ENCODE measurements at places on chromosomes 4 and X.

DNA sequence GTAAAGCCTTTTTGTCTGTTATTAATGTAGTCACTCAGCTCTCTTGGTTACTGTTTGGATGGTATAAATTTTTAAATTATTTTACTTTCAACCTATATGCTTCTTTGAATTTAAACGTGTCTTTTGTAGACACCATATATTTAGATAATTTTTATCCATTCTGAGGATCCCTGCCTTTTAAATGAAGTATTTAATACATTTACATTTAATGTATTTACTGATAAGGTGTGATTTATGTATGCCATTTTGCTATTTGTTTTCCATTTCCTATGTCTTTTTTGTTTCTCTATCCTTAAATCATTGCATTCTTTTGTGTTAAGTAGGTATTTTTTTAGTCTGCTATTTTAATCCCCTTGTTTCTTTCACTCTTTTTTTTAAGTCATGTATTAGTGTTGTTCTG lies 238.0 kb downstream of the RAB28 start:
- DNase-seq, result no peak

DNA sequence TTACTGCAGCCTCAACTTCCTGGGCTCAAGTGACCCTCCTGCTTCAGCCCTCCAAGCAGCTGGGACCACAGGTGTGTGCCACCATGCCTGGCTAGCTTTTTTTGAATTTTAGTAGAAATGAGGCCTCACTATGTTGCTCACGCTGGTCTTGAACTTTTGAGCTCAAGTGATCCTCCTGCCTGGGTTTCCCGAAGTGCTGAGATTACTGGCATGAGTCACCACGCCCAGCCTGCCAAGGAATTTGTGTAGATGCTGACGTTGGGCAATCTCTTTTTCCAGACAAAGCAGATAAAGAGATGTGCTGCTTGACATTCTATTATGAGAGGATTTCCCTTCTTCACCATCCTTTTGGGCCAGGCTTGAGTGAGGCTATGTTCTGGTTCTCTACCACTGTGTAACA lies 254.5 kb upstream of the RPS6KA3 start:
- peak; percentile 76 for DNase-seq

DNA sequence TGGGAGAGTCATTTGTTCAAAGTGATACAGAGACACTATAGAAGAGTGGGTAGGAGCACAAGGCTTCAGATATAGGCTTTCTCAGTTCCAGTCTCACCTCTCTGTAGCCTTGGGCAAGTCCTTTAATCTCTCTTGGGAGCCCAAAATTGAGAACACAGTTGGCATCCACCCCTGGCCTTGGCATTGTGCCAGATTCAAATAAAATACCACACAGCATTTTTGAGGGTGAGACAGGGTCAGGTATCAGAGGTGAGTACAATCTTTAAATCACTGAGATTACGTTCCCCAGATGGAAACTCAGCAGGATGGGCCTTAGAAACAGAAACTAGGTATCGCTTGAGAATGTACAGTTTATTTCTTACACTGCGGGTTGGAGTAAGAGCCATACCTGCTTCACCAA lies 25.2 kb upstream of the SMIM10L2A start:
- no peak for DNase-seq

DNA sequence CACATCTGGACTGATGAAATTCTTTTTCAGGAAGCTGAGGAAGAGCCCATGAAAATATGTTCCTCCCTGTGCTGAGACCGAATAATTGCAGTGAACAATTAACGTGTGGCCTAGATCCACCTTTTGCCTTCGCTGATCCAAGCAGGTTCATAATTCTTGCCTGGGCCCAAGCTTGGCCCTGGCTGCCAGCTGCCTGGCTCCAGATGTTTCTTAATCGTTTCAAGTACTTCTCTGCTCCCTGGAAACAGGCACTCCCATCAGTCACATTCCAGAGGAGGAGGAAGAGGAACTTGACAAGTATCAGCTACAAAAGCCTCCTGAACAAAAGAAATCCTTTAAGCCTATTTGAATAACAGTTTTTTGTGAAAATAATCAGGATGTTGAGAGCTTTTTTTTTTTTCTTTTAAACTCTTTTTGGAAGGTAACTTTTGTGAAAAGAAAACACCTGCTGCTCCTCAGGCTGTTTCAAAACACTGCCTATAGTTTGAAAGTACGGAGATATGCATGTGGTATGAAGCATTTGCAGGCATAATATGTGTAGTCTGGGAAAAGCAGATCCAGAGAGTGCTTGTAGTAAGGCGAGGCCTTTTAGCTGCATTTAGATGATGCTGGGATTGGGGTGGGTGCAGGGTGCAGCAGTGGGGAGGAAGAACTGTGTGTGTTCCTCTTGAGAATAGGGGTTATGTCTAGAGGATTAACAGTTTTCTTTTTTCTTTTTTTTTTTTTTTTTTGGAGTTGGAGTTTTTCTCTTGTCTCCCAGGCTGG lies 154.4 kb downstream of the PTTG2 start:
- DNase-seq, result no peak

DNA sequence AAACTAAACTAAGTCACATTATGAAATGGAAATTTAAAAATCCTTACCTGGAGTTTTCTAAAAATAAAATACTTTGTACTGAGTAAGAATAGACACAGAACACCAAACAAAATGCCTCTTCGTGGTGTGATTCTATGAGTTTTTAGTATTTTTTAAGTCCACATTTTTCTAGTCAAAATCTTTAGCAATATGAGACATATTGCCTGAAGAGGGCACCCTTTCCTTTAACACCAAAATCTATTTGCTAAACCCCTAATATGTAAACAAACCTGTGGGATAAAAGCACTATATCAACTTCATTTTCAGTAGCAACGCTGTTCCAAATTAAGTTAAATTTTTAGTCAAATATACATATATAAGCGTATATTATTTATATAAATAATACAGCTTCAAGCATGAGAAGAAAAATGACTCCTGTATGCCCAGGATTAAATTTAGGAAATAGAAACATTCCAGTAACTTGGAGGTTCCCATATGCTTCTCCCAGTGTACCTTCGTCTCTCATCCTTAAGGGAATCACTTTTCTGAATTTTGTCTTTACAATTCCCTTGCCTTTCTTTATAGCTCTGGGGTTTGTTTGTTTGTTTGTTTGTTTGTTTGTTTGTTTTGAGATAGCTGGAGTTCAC lies 23.0 kb upstream of the PGM2 start:
- peak; percentile 72 for DNase-seq

GRCh38 chr4:170093973-170094535 lies 4.3 kb upstream of the AADAT start:
- DNase-seq, result no peak

- peak; percentile 64 for DNase-seq
Observed at GRCh38 chrX:10597871-10598270, 22.5 kb downstream of the MID1 start.

- peak; percentile 53 for DNase-seq
Observed at GRCh38 chrX:3129256-3129655, 88.0 kb downstream of the ARSF start.

DNA sequence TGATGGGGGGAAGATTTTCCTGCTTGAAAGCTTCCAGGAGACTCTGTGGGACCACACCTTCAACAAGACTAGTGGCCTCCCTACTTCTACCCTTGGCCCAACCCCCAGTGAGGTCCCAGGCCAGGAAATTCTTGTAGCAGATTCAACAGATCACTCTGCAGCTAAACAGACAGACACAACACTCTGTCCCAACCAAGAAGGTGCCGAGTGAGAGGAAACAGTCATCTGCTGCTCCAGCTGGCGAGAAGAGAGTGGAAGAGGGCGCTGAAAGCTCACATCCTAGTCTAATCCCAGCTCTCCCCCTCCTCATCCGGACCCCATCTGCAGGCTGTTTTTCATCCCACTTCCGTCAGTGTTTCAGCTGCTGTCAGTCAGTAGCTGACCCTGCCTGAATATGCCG lies 63.4 kb downstream of the CHRDL1 start:
- DNase-seq, result no peak

DNA sequence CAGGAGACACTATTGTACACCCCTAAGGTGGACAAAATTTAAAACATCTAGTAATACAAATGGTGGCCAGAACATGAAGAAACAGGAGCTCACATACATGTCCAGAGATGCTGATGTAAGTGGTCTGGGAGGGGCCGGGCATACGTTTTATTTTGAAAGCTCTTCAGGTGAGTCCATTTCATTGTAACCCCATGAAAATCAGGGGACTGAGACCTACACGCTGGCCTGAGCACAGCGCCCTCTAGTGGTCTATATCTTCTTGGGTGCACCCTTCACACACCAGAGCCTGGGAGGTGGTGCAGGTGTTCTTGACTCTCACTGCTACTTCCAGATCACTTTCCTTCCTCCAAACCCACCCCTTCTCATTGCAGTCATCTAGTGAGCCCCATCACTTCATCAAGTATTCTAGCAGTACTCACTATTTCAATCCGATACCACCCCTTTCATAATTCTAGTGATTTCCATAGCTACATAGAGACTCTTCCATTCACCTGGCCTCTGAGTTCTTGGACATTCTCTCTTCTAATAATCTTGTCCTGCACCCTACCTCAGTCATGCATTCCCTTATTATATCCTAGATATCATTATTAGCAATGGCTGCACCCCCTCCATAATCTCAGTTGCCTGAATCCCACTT lies 4.3 kb upstream of the TLR6 start:
- peak; percentile 51 for DNase-seq

DNA sequence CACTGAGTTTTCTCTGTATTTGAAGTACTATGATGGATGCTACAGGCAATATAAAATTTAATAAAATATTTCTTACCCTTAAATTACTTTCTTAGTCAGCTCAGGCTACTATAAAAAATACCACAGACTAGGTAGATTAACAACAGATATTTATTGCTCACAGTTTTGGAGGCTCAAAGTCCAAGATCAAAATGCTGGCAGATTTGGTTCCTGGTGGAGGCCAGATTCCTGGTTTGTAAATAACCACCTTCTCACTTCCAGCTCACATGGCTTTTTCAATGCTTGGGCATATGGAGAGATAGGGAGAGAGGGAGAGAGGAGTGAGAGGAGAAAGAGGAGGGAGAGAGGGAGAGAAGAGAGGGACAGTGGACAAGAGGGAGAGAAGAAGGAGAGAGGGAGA lies 24.5 kb upstream of the PACRGL start:
- DNase-seq, result no peak

GRCh38 chrX:41870719-41871151 lies 52.6 kb downstream of the CASK start:
- no peak for DNase-seq

DNA sequence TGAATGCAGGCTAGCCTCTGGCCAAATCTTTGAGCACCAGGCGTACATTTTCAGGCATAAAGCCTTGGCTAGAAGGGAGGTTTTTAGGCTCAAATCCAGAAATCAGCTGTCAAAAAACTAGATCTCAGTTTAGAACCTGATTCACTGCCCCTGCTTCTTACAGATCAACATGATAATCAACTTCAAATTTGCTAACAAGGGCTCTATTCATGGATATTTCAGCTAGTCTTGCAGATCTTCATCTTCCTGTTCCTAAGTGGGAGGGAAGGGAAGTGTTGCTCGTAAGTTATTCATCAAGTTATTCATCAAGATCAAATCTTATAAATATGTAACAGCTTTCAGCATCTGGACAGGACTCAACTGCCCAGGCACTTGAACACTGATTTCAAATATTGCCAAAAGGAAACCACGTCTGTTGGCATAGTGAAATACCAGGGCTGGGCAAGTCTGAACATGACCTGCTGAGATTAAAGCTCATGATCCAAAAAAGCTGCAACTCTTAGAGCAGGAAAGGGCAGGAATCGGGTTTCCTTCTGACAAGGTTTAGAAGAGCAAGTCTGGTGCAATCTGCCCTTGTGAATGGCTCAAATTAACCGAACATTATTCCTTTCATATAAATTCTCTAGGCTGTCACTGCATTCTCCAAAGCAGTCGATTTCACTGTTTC lies 200.3 kb downstream of the PDGFC start:
- DNase-seq, result peak; percentile 85

DNA sequence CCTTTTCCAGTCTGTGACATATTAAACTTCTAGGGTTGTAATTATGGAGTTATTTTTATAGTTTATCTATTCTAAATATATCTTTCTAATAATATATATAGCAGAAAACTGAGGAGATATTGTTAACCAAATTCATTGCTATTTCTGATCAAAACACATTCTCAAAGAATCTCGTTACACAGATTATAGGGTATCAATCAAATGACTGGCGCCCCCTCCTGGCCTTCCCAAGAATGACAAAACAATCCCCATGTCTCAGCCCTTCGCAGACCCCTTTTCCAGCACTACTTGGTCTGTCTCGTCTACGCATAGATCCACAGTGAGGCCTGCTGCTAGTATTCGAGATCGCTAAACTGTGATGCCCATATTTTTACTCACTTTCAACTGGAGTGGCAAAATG lies 209.3 kb downstream of the GPC3 start:
- no peak for DNase-seq

GRCh38 chr4:139453041-139453370 lies 915 bp upstream of the RAB33B start:
- DNase-seq, result no peak

GRCh38 chrX:132023896-132024386 lies 839 bp downstream of the STK26 start:
- DNase-seq, result peak; percentile 17

- DNase-seq, result peak; percentile 74
Observed at GRCh38 chrX:24260842-24261550, 52.9 kb downstream of the SUPT20HL2 start.

DNA sequence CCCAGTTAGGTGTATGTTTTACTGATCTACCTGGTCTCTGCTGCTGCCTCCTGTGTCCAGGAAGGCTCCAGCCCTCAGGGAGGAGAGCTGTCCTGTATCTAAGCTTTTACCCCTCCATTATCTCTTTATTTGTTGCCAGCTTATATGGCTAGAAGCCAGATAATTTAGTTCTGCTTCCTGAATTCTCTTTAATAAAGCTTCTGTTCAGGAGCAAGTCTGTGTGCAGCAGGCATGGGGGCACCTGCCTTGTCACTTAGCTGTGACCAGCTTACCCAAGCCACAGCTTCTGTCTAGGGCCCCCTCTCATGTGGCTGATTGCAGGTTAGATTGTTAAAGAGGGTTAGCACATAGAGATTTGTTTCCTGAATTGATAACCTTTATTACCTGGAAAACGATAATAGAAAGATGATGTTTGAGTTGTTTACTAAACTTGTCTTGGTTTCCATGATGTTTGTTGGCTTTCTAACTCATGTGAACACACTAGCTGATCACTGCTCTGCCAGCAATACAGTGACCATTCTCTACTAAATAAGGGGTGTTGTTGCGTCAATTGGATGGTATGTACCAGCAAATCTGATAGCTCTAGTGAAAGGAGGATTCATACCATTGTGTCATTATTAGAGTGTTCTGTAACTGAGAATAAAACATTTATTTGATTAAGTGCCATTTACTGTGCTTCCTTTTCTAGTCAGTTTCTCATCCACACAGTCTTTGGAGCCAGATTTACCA lies 189.8 kb upstream of the ANK2 start:
- no peak for DNase-seq

DNA sequence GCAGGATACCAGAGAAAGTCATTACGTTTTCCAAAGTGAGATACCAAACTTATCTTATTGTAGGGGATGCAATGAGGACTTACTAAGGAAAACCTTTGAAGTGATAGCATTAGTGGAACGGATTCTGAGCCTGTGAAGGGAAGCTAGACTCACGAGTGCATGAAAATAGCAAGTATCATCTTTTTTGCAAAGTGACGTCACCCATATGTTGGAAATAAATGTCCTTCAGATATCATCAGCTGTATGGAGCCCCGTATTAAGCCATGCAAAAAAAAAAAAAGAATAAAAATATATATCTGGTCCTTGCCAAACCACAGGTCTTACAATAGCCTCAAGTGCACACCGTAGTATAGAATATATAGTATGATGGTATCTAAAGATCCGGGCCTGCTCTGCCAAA lies 46.8 kb upstream of the ITM2A start:
- DNase-seq, result no peak

All from fibroblast of mammary gland (primary cell).